Esophagus mucosa (tissue), 1 donor: ENCODE measurements at places on chromosomes 4 and X. TPM values are rescaled to one million over a fixed set of nuclear protein-coding genes. Genes with fewer than 3 reads are reported as not detected.

DNA sequence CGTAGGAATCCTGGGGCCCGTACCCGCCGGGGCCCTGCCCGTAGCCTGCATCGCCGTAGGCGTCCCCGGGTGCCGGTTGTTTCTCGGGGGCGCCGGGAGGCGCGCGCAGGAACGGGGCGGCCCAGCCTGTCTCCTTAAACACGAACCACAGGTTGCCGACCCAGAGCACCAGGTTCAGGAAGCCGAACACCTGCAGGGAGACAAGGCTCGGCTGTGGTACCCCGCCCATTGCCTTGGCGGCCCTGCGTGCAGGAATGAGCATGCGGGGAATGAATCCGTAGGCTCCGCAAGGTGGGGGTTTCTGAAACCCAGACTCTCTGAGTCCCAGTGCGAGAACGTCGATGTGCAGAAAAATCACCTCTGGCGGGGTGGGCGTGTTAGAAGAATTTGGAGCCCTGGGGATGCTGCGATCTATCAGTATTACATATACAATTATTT, 5.4 kb upstream of the PRICKLE3 start:
- peak; percentile 0 for ATAC-seq

- ATAC-seq = no peak
These were observed 49.7 kb downstream of the ATP8A1 start for GRCh38 chr4:42607011-42607726.

- no peak for ATAC-seq
These were observed 22.3 kb upstream of the RASGEF1B start for GRCh38 chr4:81494031-81494431.

GRCh38 chr4:90237751-90238530, 110.7 kb downstream of the CCSER1 start:
- ATAC-seq = no peak

DNA sequence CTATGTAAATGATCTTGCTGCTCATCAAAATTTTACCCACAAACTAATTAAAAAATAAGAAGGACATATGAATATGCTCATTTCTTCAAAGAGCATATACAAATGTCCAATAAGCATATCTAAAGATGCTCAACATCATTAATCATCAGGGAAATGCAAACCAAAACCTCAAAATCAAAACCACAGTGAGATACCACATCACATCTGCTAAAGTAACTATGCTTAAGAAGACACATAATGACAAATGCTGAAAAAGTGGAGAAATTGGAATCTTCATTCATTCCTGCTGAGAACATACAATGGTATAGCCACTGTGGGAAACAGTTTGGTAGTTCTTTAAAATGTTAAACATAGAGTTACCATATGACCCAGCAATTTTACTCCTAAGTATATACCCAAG, 81.9 kb downstream of the AFF2 start:
- ATAC-seq = no peak

- peak; percentile 77 for ATAC-seq
These were observed 66.5 kb downstream of the EFNB1 start for GRCh38 chrX:68895341-68895755.

- no peak for ATAC-seq
These were observed 80.9 kb downstream of the PRDM5 start for GRCh38 chr4:120841580-120841979.

DNA sequence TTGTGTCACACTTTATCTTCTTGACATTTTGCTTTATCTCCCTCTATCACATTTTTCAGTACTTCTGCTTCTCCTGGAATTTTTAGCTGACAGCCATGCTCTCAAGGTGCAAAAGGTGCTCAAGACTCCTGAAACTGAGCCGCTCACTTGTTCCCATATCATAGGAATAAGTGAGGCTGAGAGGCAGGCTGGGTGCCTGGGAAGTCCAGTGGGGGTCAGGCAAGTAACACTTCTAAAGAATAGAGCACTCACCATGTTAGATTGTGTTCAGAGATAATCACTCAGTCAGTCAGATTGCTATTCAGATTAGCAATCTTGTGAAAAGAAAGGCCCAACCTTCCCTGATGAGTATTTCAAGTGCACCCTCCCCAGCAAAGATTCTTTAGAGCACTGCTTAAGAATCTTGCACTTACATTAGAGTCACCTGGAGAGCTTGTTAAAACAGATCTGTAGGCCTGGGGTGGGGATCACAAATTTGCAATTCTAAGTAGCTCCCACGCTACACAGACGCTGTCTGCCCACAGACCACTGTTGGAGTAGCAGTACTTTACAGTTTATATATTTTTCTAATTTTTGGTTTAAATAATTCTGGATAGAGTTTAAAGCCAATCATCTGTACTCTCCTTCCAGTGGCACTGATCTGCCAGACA, 23.1 kb upstream of the LRAT start:
- no peak for ATAC-seq

GRCh38 chrX:100817340-100817739, 2.9 kb upstream of the CSTF2 start:
- no peak for ATAC-seq

DNA sequence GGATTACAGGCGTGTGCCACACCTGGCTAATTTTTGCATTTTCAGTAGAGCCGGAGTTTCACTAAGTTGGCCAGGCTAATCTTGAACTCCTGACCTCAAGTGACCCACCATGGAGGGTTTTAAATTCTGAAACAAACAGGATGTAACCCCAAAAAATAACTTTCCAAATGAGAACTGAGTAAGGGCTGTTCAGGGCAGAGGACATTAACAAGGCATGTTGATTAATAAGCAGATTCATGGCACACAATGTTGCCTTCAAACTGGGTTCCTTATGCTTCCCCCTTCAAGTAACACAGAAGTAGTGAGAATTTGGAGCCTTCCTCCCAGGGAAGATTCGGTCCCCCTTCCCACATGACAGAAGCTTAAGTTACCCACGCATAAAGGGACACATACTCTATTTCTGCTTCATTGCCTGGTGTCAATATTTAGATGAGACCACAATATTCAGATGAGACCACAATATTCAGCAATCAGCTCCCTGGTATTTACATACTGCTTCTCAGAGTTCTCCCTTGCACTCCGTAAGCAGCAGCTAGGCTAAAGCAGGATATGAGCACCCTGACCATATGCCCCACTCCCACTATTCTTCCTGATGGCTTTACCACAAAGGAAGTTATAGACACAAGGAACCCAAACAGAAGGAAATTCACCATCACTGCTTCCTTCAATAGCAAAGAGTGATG, 21.4 kb downstream of the GRSF1 start:
- no peak for ATAC-seq

GRCh38 chrX:136047969-136048368, 62.7 kb downstream of the SLC9A6 start:
- ATAC-seq = no peak

Gene HDX
- total RNA-seq = 0.48 TPM

Gene ZNF157
- total RNA-seq = 0.16 TPM

Gene HPRT1
- total RNA-seq = 28.3 TPM

Gene TBC1D9
- total RNA-seq = 11.5 TPM
